ENCODE measurements at places on chromosomes 12 and 14.

GRCh38 chr12:66623455-66623854, 55.4 kb downstream of the GRIP1 start:
- DNase-seq, result peak; percentile 62

DNA sequence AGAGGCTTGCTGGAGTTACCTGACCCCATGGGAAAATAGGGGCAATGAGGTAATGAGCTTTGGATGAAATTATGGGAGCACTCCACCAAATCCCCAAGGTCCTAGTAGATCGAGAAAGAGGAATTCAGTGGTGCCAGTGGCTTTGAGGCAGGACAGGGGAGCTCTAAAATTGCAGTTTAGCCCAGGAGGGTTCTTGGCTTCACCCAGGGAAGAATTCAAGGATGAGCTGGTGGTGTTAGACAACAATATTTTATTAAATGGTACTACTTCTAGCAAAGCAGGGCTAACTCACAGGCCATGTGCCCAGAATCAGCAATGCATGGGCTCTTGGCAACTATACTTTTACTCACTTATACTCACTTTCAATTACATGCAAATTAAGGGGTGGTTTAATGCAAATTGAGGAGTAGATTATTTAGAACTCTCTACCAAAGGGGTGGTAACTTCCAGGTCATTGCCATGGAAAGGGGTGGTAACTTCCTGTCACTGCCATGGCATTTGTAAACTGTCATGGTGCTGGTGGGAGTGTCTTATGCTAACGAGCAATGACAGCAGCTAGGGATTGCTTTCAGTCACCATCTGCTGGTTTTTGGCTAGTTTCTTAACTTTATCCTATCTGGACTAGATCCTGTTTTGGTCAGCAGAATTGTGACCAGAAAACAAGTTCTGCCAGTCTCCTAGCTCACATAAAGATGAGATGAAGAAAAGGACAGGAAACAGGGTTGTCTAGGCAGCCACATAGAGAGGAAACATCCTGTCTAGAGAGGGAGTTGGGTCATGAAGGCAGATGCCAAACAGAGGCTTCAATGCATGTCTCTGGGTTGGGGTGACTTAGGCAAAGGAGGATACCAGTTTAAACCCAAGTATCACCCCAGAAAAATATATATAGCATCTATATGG, 64.7 kb downstream of the ZNF641 start:
- DNase-seq, result no peak

DNA sequence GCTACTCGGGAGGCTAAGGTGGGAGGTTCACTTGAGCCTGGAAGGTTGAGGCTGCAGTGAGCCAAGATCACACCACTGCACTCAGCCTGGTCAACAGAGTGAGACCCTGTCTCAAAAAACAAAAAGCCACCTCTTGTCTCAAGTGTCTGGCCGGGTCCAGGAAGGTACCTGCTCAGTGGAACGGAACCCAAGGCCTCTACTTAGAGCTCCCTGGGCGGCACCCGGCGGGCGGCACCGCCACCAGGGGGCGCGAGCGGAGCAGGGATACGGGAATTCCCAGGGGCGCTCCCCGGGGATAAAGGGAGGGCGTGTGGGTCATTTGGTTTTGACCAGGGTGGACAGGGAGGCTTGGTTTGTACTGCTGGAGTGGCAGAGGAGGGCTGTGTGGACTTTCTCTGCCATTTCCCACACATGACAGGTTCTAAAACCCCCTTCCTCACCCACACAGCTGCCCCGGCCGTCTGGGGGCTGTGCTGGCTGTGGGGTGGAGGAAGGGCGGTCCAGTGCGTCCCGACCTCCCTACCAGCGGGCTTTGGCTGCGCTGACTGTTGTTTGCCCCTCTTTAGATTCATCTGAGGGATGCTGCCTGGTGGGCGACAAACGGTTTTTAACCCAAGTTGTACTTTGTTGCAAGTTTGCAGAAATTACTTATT, 91.4 kb downstream of the SETD3 start:
- peak; percentile 61 for DNase-seq

GRCh38 chr12:18696971-18697602, 40.7 kb downstream of the PLCZ1 start:
- peak; percentile 56 for DNase-seq

DNA sequence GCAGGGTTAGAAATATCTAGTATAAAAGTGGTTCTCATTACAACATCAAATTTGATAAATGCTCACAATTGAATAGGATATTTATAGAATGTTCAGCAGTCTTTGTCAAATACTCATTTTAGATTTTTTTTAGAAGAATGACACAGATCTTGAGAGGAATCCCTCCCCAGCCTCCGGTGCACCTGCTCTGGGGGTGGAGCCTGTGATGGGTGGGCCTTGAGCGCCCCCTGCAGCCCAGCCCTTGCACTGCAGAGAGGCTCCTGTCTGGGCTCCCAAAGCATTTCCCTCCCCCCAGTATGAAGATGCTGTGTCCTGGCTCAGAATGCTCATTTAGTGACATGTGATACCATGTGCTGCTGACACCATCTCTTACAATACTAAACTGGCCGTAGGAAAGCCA, 792.3 kb downstream of the TMEM121 start:
- DNase-seq, result no peak

GRCh38 chr12:3697311-3697870, 55.5 kb downstream of the CRACR2A start:
- DNase-seq, result no peak

DNA sequence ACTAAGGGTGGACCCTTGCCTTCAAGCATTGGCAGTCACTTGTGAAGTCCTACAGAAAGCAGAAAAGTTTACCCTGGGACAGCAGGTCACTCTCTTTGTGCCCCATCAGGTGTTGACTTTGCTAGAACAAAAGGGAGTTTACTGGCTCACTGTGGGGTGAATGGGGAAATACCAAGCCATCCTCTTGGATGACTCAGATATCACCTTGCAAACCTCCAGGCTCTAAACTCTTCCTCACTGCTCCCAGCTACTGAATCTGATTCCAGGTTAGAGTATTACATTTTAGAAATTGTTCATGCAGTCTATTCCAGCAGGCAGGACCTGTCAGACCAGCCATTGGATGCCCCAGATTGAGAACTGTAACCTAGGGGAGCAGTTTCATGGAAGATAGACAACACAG, 7.3 kb upstream of the EDDM3B start:
- DNase-seq, result peak; percentile 57

DNA sequence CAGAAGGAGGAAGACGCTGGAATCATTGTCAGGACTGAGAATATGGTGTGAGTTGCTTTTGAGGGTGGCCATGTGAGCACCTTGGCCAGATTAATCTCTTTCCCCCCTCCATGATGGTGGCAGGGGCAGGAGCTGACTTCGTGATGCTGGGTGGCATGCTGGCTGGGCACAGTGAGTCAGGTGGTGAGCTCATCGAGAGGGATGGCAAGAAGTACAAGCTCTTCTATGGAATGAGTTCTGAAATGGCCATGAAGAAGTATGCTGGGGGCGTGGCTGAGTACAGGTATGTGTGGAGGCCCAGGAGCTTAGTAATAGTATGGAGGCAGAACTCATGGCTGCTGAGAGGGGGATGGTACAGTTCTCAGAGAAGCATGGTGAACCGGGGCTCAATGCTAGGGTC, 4.3 kb downstream of the TINF2 start:
- DNase-seq, result peak; percentile 91

DNA sequence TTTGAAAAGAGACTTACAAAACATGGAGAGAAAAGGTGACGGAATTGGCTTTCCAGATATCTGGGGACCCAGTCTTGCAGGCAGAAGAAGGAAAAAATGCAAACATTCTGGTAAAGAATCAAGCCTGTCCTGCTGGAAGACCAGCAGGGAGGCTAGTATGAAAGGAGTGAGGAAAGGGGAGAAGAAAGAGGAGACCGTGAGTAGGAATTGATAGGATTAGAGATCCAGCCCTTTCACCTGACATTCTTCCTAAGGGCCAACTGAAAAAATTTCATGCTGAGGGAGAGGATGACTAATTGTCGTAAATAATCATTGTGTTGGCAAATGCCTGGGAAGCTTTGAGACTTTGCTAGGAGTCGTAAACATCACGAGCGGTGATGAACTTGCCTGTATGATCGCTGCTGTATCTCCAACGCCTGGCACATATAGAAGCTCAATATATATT, 12.1 kb downstream of the BHLHE41 start:
- no peak for DNase-seq
